Activated naive CD8-positive, alpha-beta T cell treated with anti-CD3 and anti-CD28 coated beads for 36 hours (primary cell): ENCODE measurements at places on chromosomes 4 and X. TPM values are rescaled to one million over a fixed set of nuclear protein-coding genes. Genes with fewer than 3 reads are reported as not detected.

The PABPC4L gene
- total RNA-seq: not detected

The GLRB gene
- not detected for total RNA-seq

The PITX2 gene
- total RNA-seq: not detected

The ABLIM2 gene
- total RNA-seq: 0.41 TPM

The MFSD8 gene
- total RNA-seq: 13.0 TPM

The PNMA5 gene
- not detected for total RNA-seq

The UGT2A1 gene
- total RNA-seq: not detected

The CPEB2 gene
- 4.0 TPM for total RNA-seq

The SPANXD gene
- total RNA-seq: not detected

The FMR1NB gene
- not detected for total RNA-seq

DNA sequence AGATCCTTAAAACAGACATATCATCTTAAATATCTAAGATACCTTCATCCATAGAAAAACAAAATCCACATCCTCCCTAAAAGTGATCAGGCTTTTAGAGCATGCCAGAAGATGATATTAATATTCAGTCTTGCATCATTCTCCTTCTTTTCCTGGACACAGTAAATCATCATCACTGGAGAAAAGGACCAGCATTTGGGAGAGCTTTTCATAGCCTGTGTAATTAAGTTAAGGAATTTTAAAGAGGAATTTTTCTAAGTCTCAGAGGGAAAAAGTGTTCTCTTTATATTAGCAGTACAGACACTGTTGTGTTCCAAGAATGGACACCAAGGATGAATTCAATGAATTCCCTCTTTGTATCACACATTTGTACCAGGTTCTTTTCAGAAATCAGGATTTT, 696 bp downstream of the SCRG1 start:
- H3K27ac ChIP-seq: no peak overlapping the region
- H3K4me3 ChIP-seq: no peak overlapping the region
- no peaks in the 10 kb centered on the region for H3K4me1 ChIP-seq
- no peaks in the 10 kb centered on the region for H3K36me3 ChIP-seq
- DNase-seq: no peak
- peaks cover 3% of the 10 kb centered on the region for H3K27me3 ChIP-seq

DNA sequence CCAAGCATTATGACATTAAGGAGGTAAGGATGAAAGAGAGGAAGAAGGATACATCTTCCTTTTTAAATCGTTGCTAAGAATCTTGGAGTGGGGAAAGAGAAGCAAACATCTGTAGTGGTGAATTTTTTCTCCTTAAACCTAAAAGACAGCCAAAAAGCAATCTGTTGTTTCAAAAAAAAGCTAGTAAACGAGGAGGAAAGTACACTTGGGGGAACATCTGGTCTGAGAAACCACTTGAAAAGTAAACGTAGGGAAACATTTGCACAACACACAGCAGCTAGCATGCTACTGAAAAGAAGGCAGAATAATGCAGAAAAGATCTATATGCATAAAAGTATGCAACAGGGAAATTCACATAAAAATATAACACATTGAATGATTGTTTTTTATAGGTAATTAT, 1485.6 kb downstream of the PCDH19 start:
- no peak for DNase-seq
- H3K27me3 ChIP-seq: no peaks in the 10 kb centered on the region
- no peak overlapping the region for H3K4me3 ChIP-seq
- no peaks in the 10 kb centered on the region for H3K4me1 ChIP-seq
- H3K27ac ChIP-seq: no peak overlapping the region

DNA sequence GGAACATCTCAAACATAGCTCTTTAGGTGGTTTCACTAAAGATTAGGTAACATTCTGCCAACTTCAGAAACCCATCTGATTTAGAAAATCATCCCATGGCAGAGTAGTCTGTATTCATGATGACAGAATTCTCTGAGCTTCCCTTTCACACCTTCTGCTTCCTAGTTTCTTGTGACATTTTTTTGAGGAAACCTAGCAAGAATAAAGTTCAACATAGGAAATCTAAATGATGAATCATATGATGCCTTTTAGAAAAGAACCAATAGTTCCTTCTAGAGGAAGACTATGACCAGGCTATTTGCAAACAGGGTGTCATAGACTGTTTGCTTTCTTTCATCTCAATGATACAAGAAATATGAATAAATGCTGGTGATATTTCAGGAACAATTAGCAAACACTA, 49.8 kb upstream of the CAMK2D start:
- peaks cover 12% of the 10 kb centered on the region for H3K4me1 ChIP-seq
- H3K36me3 ChIP-seq: no peaks in the 10 kb centered on the region
- DNase-seq: no peak
- H3K27me3 ChIP-seq: no peaks in the 10 kb centered on the region
- no peak overlapping the region for H3K27ac ChIP-seq

DNA sequence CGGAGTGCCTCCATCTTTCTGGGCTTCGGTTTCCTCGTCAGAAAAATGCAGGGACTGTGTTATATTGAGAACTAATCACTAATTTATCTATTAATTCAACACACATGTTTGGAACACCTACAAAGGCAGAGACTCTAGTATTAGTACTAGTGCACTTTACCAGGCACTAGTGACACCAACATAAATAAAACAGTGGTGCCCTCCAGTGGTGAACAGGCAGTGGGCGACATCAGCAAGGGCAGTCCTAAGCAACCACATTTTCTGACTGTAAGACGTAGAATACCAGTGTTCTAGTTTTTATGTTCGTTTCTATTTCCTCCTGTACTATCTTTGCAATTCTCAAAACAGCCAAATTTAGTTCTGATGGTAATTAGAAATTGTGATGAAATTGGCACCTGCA, 69.1 kb upstream of the UCP1 start:
- H3K36me3 ChIP-seq: no peaks in the 10 kb centered on the region
- peaks cover 1% of the 10 kb centered on the region for H3K4me1 ChIP-seq
- no peak overlapping the region for H3K27ac ChIP-seq
- no peak overlapping the region for H3K4me3 ChIP-seq
- peak; percentile 27 for DNase-seq
- peaks cover 7% of the 10 kb centered on the region for H3K27me3 ChIP-seq

- no peaks in the 10 kb centered on the region for H3K36me3 ChIP-seq
- H3K4me3 ChIP-seq: no peak overlapping the region
- DNase-seq: no peak
- H3K4me1 ChIP-seq: no peaks in the 10 kb centered on the region
Observed at GRCh38 chr4:166386491-166387360, 513.7 kb downstream of the TLL1 start.

- no peak overlapping the region for H3K4me3 ChIP-seq
- H3K36me3 ChIP-seq: peaks cover 6% of the 10 kb centered on the region
- DNase-seq: no peak
- H3K27me3 ChIP-seq: no peaks in the 10 kb centered on the region
- H3K4me1 ChIP-seq: peaks cover 5% of the 10 kb centered on the region
Observed at GRCh38 chr4:7808181-7808580, 131.5 kb downstream of the AFAP1 start.

- peak overlapping the region; percentile 60 for H3K4me3 ChIP-seq
- DNase-seq: no peak
- H3K27me3 ChIP-seq: peaks cover 3% of the 10 kb centered on the region
- H3K27ac ChIP-seq: peak overlapping the region; percentile 85
- H3K36me3 ChIP-seq: peaks cover 11% of the 10 kb centered on the region
- peaks cover 21% of the 10 kb centered on the region for H3K4me1 ChIP-seq
Observed at GRCh38 chrX:78650906-78651437, 8.2 kb downstream of the RTL3 start.

GRCh38 chr4:174708381-174708780, 120.7 kb downstream of the GLRA3 start:
- no peak for DNase-seq
- no peaks in the 10 kb centered on the region for H3K36me3 ChIP-seq
- peaks cover 2% of the 10 kb centered on the region for H3K4me1 ChIP-seq
- H3K27ac ChIP-seq: no peak overlapping the region
- no peak overlapping the region for H3K4me3 ChIP-seq

DNA sequence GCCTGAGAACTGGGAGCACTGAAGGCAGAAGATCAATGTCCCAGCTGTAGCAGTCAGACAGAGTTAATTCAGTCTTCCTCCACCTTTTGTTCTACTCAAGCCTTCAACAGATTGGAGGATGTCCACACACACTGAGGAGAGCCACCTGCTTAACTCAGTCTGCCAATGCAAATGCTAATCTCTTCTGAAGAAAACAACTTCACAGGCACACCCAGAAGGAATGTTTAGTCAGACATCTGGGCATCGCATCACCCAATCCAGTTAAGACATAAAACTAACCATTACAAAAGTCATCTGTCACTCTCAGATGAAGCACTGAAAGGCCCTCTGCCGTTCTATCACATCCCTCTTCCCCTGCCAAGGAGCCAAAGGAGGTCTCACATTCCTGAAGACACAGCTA, 173.7 kb downstream of the CENPC start:
- H3K27ac ChIP-seq: no peak overlapping the region
- H3K4me3 ChIP-seq: no peak overlapping the region
- no peaks in the 10 kb centered on the region for H3K4me1 ChIP-seq
- no peaks in the 10 kb centered on the region for H3K36me3 ChIP-seq
- peaks cover 4% of the 10 kb centered on the region for H3K27me3 ChIP-seq
- DNase-seq: no peak

GRCh38 chr4:81963015-81963762, 410.6 kb downstream of the HNRNPD start:
- DNase-seq: no peak
- peaks cover 9% of the 10 kb centered on the region for H3K4me1 ChIP-seq
- H3K36me3 ChIP-seq: no peaks in the 10 kb centered on the region
- H3K4me3 ChIP-seq: no peak overlapping the region

DNA sequence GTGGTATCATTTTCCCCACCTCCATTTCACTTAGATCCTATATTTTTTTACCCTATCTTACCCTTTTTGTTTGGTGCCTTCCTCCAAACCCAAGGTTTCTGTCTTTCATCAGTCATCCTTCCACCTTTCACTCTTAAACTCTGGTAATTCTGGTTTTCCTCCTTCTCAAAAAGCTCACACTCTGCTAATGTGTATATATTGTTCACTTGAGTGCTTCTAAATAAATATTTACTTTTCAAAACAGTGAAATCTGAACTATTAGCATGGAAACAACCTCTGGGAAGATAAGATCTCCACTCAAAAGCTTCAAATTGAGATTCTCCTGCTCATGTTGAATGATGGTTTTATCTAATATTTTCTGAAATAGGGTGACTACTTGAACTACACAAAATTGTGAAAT, 21.5 kb downstream of the XIAP start:
- no peak overlapping the region for H3K27ac ChIP-seq
- H3K4me3 ChIP-seq: no peak overlapping the region
- peaks cover 18% of the 10 kb centered on the region for H3K4me1 ChIP-seq
- no peaks in the 10 kb centered on the region for H3K27me3 ChIP-seq

- H3K27ac ChIP-seq: no peak overlapping the region
- H3K36me3 ChIP-seq: no peaks in the 10 kb centered on the region
- H3K4me3 ChIP-seq: no peak overlapping the region
Observed at GRCh38 chr4:163485589-163485988, 8.9 kb upstream of the TMA16 start.

GRCh38 chr4:118113220-118113619, 78.9 kb downstream of the NDST3 start:
- no peak for DNase-seq
- H3K36me3 ChIP-seq: no peaks in the 10 kb centered on the region
- no peaks in the 10 kb centered on the region for H3K27me3 ChIP-seq
- H3K4me1 ChIP-seq: no peaks in the 10 kb centered on the region
- H3K4me3 ChIP-seq: no peak overlapping the region
- H3K27ac ChIP-seq: no peak overlapping the region

DNA sequence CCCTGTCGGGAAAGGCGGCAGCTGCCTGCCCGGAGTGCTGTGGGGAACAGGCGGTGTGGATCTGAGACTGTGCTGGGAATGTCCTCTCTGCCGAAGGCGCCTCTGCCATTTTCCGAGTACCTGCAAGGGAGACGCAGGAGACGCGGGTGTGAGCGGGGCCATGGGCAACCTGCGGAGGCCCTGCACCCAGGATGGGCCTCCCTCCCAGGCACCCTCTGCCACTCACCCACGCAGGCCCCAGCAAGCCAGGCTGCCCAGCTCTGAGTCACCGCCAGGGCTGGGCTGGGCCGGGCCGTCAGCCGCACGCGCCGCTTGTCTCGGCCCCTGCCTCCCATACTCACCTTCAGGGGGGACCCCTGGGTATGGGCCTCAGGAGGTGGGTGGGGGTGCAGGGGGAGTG, 3.5 kb upstream of the FGFR3 start:
- no peaks in the 10 kb centered on the region for H3K36me3 ChIP-seq
- no peak overlapping the region for H3K4me3 ChIP-seq
- DNase-seq: no peak

- H3K27ac ChIP-seq: no peak overlapping the region
- no peaks in the 10 kb centered on the region for H3K4me1 ChIP-seq
- no peak overlapping the region for H3K4me3 ChIP-seq
- H3K36me3 ChIP-seq: peaks cover 2% of the 10 kb centered on the region
Observed at GRCh38 chr4:168167714-168168284, 75.5 kb downstream of the ANXA10 start.

DNA sequence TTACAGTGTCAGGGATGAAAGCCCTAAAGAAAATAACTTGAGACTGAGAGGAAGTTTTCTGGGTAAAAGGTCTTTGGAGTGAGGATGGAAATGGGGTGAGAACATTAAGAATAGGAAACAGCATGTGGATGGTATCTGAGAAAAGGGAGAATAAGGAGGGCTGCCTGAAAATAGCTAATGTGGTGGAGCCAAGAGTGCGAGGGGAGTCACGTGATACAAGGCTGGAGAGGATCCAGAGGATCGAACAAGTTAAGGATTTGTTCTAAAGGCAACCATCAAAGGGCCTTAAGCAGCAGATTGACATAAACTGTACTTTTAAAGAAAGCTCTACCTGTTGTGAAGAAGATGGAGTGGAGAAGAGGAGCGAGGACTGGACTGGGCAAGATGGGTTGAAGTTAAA, 347.4 kb upstream of the AGA start:
- no peaks in the 10 kb centered on the region for H3K36me3 ChIP-seq
- H3K4me3 ChIP-seq: no peak overlapping the region
- DNase-seq: no peak
- no peaks in the 10 kb centered on the region for H3K4me1 ChIP-seq
- no peak overlapping the region for H3K27ac ChIP-seq
- no peaks in the 10 kb centered on the region for H3K27me3 ChIP-seq

- no peaks in the 10 kb centered on the region for H3K36me3 ChIP-seq
- H3K4me1 ChIP-seq: peaks cover 10% of the 10 kb centered on the region
- H3K27me3 ChIP-seq: peaks cover 12% of the 10 kb centered on the region
- no peak overlapping the region for H3K4me3 ChIP-seq
- DNase-seq: no peak
Observed at GRCh38 chr4:77625485-77625884, 19.9 kb downstream of the CXCL13 start.
